T-cell (primary cell): ENCODE measurements at places on chromosomes 2 and 18. TPM values are rescaled to one million over a fixed set of nuclear protein-coding genes. Genes with fewer than 3 reads are reported as not detected.
A peak's percentile ranks its signal among the peaks of the same experiment; 100 is the strongest.

GRCh38 chr2:161273038-161273760 lies 35.0 kb upstream of the PSMD14 start:
- no peak for DNase-seq

- DNase-seq, result no peak
Observed at GRCh38 chr2:144211826-144212225, 308.1 kb downstream of the ZEB2 start.

GRCh38 chr2:68466361-68466777 lies 725 bp downstream of the FBXO48 start:
- peak; percentile 23 for DNase-seq

DNA sequence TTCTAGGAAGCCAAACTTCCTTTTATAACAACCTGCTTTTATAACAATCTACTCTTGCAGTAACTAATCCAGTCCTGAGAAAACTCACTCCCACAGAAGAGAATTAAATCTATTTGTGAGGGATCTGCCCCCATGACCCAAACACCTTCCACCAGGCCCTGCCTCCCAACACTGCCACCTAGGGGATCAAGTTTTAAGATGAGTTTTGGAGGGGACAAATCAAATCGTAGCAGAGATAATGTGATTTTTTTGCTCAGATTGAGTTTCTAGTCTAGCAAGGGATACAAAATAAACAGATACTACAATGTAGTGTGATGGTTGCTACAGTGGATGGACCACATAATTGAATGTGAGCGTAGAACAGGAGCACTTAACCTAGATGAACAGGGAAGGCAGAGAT lies 52.2 kb downstream of the NCOA1 start:
- no peak for DNase-seq

GRCh38 chr18:23934252-23934651 lies 80.3 kb upstream of the TTC39C start:
- no peak for DNase-seq

NOL4 gene
- total RNA-seq, result not detected

- no peak for DNase-seq
Observed at GRCh38 chr2:188122985-188123384, 168.7 kb upstream of the GULP1 start.

- DNase-seq, result no peak
Observed at GRCh38 chr18:79422783-79423165, 27.0 kb downstream of the NFATC1 start.

DNA sequence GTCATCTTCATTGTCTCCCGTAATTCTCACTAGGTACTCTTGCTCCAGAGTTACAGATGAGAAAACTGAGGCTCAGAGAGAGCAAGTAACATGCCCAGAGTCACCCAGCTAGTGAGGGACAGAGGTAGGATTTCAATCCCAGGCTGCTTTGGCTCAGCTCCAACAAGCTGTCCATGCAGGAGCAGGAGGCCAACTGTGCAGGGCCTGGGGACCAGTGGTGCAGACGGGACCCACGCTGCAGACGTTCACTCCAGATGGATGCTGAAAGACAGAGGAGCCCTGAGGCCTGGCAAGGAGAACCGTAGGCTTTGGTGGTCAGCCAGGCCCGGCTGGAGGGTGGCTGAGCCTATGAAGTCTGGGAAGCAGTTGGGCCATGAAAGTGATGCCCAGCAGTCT lies 102.6 kb downstream of the MCFD2 start:
- DNase-seq, result no peak

- no peak for DNase-seq
Observed at GRCh38 chr2:165958313-165958960, 4.9 kb upstream of the TTC21B start.

DNA sequence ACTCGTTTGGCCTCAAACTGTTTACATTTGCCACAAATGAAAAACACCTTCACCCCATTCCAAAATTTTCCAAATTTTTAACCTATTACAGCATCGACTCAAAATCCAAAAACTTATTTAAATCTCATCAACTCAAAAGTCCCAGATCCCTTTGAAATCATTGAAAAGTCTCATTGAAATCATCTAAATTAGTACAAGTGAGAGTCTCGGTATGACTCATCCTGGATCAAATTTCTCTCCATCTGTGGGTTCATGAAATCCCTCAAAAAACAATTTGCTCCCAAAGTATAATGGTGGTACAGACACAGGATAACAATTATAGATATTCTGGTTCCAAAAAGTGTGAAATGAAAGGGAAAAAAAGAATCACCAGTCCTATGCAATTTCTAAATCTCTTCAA lies 65.1 kb downstream of the LRP1B start:
- no peak for DNase-seq

GRCh38 chr2:2933426-2933825 lies 444.2 kb downstream of the EIPR1 start:
- DNase-seq, result no peak

GRCh38 chr18:3747176-3747973 lies 297.4 kb downstream of the TGIF1 start:
- DNase-seq, result no peak

GRCh38 chr2:201357221-201357620 lies at the start of gene FLACC1:
FLACC1 (minus strand) TSS chr2:201357345; CDS start chr2:201351404, 5,941 bp downstream.
- no peak for DNase-seq

- DNase-seq, result no peak
Observed at GRCh38 chr2:238240757-238241711, 1.2 kb upstream of the HES6 start.

DNA sequence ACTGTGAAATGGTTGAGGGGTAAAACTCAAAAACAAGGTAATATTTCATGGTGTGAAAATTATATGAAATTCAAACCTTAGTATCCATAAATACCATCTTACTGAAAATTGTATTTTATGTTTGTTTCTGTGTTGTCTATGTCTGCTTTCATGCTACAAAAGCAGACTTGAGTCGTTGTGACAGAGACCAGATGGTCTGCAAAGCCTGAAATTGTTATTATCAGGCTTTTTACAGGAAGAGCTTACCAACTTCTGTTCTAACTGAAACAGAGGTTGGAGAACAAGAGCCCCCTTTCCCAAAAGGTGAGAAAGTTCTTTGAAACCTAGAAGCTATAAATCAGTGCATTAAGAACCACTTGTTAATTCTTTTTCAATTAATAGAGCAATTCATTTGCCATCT lies 110.0 kb downstream of the COL4A4 start:
- DNase-seq, result no peak

- no peak for DNase-seq
Observed at GRCh38 chr2:241906826-241907570, 37.5 kb downstream of the RTP5 start.

DNA sequence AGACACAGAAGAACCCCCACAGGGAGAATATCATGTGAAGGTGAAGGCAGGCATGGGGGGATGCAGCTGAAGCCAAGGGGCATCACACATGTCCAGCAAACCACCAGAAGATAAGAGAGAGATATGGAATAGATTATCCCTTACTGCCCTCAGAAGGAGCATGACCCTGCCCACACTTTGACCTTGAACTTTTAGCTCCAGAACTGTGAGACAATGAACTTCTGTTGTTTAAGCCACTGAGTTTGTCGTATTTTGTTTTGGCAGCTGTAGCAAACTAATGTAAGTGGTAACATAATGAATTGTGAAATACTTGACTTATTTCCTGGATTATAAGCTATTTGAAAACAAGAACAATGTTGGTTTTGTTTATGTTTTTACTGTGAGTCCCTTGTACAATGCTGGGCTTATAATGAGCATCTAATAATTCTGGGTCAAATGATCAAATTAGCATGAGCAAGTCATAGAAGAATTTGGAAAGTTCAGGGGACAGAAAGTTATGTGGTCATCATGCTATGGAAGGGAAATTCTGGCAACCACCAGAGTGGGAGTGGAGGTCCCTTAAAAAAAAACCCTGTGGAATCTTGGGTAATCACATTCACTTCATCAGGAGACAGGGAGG lies 541.0 kb upstream of the KLHL29 start:
- DNase-seq, result no peak

SMYD1 gene
- not detected for total RNA-seq

GRCh38 chr2:238973038-238973739 lies 125.3 kb downstream of the TWIST2 start:
- no peak for DNase-seq

PPIL3 gene
- total RNA-seq, result 36.4 TPM

CNRIP1 gene
- 0.63 TPM for total RNA-seq

TTN gene
- total RNA-seq, result 49.2 TPM

FSHR gene
- not detected for total RNA-seq

DNA sequence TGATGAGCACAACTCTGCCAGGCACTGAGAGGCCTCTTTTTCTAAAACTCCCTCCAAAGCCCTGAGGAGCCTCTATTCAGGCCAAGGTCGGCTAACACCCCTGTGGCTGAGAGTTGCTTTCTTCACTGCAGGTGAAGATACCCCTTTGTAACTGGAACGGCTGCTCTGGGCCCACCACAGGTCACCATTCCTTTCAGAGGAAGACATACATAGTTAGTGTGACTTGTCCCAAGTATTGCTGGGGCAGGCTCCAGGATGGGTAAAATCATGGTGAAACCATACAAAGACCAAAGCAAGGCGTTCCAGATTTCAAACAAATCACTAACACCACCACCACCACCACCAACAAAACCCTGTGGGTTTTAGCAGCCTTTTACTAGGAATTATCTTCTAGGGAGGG lies 36.8 kb downstream of the CHST10 start:
- DNase-seq, result no peak

CELF4 gene
- not detected for total RNA-seq

DNA sequence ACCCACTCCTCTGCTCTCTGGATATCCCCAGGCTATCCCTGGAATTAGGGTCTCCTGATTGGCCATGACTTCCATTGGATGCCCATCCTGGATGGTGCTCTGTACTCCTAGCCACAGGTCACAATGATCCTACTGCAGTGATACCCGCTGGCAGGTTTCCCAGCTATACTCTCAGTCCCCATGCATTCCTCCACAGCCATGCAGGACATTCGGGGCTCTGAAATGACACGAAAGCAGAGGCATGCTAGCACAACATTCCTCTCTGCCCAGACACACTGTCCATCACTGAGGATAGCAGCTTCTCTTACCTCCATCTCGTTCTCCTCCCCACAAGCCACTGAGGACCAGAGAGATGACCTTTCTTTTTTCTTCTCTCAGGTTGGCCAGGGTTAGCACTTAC lies 51.7 kb upstream of the SPATS2L start:
- DNase-seq, result no peak

- DNase-seq, result no peak
Observed at GRCh38 chr2:10285556-10286198, 17.0 kb upstream of the HPCAL1 start.

MLPH gene
- not detected for total RNA-seq

DNA sequence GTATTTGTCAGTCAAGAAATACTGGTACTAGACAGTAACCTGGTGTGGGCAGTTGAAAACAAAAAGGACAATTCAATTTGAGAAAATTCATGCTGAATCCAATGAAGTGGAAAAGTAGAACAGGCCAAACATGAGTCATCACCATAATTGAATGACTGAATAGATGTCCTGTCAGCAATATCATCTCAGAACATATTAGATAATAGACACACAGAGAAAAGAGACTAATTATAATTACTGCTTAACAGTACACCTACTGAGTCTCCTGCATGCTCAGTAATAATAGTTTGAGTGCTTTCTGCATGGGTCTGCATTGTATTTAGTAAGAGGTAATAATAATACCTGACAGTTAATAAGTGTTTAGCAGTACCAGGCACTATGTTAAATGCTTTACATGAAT lies 138.6 kb upstream of the ZC3H15 start:
- no peak for DNase-seq
